ENCODE measurements at places on chromosomes 4 and X.
A peak's percentile ranks its signal among the peaks of the same experiment; 100 is the strongest.

DNA sequence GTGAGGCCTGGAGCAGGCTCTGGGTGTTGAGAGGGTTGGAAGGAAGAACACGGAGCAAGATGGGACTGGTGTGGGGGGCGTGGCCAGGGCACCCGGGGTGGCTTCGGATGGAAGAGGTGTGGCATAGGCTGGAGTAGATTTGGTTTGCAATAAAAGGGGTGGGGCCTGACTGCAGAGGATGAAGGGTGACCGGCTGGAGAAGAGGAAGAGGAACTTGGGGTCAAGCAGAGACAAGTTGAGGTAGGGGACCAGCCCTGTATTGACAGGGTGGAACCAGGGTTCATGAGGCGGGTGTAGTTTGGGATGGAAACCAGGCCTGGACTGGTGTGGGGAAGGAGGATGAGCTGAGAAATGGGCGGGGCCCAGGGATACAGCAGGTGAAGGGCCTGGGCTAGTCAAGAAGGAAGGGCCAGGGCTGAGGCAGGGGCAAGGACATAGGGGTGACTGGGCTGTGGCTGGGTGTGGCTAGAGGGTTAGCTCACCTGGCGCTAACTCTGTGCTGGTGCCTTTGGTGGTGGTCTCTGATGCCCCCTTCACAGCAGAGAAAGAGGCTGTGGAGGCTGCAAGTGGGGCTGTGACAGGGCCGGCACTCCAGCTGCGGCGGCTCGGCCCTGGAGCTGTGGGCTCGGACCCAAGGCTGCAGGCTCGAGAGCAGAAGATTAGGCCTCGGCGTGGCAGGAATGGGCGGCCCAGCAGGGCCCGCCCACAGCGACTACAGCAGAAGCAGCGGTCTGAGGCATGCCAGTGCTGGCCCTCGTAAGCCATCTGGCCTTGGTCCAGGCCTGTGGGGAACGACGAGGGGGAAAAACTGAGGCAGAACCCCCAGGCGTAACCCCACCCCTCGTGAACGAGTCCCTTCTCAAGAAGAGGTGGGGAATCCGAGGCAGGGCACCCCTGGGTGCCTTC, 5.0 kb downstream of the PLP2 start:
- no peak for DNase-seq
- no peaks in the 10 kb centered on the region for H3K27me3 ChIP-seq
- H3K4me3 ChIP-seq = no peak overlapping the region
- H3K27ac ChIP-seq = no peak overlapping the region

GRCh38 chr4:181061787-181062186, 1181.4 kb upstream of the TENM3 start:
- no peak for DNase-seq
- no peaks in the 10 kb centered on the region for H3K36me3 ChIP-seq
- H3K27me3 ChIP-seq = no peaks in the 10 kb centered on the region
- no peak overlapping the region for H3K27ac ChIP-seq

- DNase-seq = no peak
- no peak overlapping the region for H3K4me3 ChIP-seq
- H3K27ac ChIP-seq = no peak overlapping the region
- no peaks in the 10 kb centered on the region for H3K4me1 ChIP-seq
- no peaks in the 10 kb centered on the region for H3K27me3 ChIP-seq
- H3K36me3 ChIP-seq = no peaks in the 10 kb centered on the region
Measured at GRCh38 chrX:6053141-6053540, 175.5 kb downstream of the NLGN4X start.

DNA sequence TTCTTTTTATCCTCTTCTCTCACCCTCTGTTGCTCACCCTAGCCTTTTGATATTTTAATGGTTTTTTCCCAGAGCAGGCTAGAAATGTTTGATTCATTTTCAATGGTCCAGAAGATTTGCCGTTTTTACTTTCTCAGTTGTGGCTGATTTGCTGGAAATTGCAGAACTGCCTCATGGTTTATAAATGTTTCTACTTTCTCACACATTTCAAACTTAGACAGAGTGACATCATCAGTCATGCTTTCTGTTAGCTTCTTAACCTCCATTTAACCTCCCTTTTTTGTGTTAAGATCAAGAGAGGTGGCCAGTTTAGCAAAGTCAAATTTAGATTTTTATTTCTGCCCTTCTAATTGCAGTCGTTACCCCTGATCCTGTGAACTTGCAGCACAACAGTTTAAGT, 8.7 kb downstream of the RXFP1 start:
- H3K4me1 ChIP-seq = no peaks in the 10 kb centered on the region
- H3K4me3 ChIP-seq = no peak overlapping the region
- no peak for DNase-seq
- H3K27me3 ChIP-seq = no peaks in the 10 kb centered on the region

DNA sequence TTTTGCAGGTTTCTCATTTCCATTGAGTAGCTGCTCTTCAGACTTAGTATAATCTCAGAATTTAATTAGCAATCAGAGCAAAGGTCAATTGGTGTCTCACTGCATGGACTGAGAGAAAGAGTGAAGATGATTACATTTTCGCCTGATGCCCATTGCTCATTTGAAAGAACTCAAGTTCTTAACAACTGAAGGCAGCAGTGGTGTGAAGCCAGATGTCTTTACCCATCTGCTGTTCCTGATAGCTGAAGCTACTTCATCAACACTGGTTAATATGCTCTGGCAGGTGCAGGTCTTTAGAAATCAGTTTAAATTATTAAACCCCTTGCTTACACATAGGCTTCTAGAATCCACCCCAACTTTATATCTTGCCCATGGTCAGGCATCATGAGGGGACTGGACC, 64.5 kb upstream of the FRAS1 start:
- peaks cover 17% of the 10 kb centered on the region for H3K27me3 ChIP-seq
- no peak for DNase-seq
- no peaks in the 10 kb centered on the region for H3K4me1 ChIP-seq

DNA sequence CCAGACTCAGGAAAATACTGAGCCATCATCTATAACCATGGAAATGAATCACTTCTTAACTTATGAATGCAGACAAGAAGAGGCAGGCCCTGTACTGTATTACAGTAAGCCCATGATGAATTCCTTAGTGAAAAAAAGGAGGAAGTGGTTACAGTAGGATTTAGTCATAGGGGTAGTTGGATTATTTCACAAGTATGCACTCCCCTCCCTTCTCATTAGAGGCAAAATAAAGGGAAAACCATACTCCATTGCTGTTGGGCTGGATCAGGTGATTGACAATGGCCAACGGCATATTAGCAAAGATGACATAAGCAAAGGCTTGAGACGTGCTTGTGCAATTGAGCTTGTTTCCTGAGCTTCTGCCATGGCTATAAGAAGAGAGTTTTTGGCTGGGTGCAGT, 181.1 kb upstream of the PRPS2 start:
- H3K36me3 ChIP-seq = no peaks in the 10 kb centered on the region
- no peak overlapping the region for H3K4me3 ChIP-seq
- DNase-seq = no peak
- H3K4me1 ChIP-seq = no peaks in the 10 kb centered on the region
- no peak overlapping the region for H3K27ac ChIP-seq

- H3K4me1 ChIP-seq = no peaks in the 10 kb centered on the region
- no peaks in the 10 kb centered on the region for H3K36me3 ChIP-seq
- H3K27ac ChIP-seq = no peak overlapping the region
- DNase-seq = no peak
- H3K27me3 ChIP-seq = peaks cover 3% of the 10 kb centered on the region
- H3K4me3 ChIP-seq = no peak overlapping the region
Measured at GRCh38 chr4:87688316-87688715, 38.2 kb downstream of the DMP1 start.

DNA sequence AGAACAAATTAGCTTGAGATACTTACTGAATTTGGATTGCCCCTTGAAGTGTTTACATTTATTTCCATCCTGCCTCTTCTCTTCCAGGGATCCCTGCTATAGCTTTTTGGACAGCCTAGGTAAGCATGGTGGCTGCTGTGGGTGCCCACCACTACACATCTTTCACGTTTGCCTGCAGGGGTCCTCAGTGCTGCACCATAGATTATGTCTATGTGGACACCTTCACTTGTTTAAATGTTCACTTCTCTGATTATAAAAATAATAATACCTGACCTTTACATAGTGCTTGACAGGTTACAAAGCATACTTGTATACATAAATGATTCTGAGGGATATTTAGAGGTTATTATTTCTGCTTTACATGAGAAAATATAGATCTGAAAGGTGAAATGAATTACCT, 67.9 kb upstream of the SLC4A4 start:
- H3K4me3 ChIP-seq = no peak overlapping the region
- H3K27me3 ChIP-seq = no peaks in the 10 kb centered on the region
- H3K36me3 ChIP-seq = no peaks in the 10 kb centered on the region
- H3K4me1 ChIP-seq = no peaks in the 10 kb centered on the region

DNA sequence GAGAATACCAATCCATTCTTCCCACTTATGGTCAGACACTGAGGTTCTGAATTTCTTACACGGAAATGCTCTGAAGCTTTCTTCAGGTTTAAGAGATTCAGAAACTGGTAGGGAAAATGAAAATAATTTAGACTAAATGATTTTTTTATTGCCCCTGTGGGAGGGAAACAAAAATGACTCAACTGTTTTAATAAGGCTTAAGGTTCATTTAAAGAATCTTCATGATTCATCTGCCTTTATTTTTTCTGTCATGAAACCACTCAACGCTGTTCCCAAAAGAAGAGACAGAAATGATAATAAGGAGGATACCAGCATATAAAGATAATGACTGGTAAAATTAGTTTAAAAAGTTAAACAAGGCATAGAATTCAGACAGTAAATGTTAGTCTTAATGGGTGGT, 39.3 kb upstream of the FAM47B start:
- H3K4me1 ChIP-seq = no peaks in the 10 kb centered on the region
- no peaks in the 10 kb centered on the region for H3K27me3 ChIP-seq
- no peaks in the 10 kb centered on the region for H3K36me3 ChIP-seq
- DNase-seq = no peak
- no peak overlapping the region for H3K4me3 ChIP-seq

GRCh38 chr4:110042545-110043517, 130.1 kb downstream of the EGF start:
- H3K36me3 ChIP-seq = no peaks in the 10 kb centered on the region
- H3K27me3 ChIP-seq = no peaks in the 10 kb centered on the region
- DNase-seq = no peak
- H3K4me1 ChIP-seq = no peaks in the 10 kb centered on the region
- H3K4me3 ChIP-seq = no peak overlapping the region

GRCh38 chr4:153909672-153910071, 120.8 kb upstream of the SFRP2 start:
- no peaks in the 10 kb centered on the region for H3K36me3 ChIP-seq
- H3K27ac ChIP-seq = no peak overlapping the region
- no peak overlapping the region for H3K4me3 ChIP-seq

DNA sequence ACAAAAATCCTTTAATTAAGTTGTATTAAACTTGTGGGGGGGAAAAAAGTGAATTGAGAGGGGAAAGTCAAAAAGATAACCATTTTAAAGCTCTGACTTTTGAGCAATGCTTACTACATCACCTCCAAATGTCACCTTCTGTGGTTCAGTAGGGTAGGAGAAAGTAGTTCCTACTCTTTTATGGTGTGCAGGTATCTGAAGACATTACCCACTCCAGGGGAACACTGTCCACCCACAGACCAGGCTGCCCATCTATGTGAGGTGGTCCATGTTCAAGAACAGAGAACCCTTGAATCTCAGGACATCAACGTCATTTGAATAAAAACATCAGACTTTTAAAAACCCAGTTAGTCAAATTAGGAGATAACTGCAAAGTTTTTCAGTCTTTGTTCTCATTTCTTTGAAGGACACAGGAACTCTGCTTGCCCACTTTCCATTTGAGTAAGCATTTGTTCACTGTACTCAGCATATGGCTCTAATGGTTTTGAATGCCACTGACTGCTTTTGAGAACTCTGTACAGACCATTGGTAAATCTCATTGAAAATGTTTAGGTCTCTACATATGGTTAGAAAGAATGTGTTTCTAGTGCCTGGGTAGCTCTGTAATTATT, 18.4 kb downstream of the NMU start:
- H3K27me3 ChIP-seq = peaks cover 2% of the 10 kb centered on the region
- H3K36me3 ChIP-seq = no peaks in the 10 kb centered on the region
- no peak for DNase-seq
- H3K4me1 ChIP-seq = no peaks in the 10 kb centered on the region
- no peak overlapping the region for H3K27ac ChIP-seq

DNA sequence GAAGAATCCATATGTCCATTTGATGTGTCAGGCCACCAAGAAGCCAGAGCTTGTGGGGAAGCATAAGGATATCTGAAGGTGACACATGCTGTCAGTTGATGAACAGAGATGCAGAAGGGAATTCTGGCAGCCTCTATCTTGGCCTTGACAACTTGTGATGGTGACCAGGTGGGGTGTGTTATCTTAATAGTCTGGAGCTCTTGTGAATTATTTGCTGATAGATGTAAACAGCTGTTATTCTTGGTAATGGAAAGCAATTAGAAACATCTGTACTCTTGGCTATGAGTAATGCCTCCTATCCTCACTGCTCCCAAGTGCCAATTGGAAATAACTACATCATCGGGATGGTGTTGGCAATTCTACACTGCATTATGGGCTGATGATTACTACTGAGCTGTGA, 51.9 kb downstream of the NAA11 start:
- H3K36me3 ChIP-seq = no peaks in the 10 kb centered on the region
- no peak for DNase-seq
- H3K27me3 ChIP-seq = peaks cover 3% of the 10 kb centered on the region
- H3K27ac ChIP-seq = no peak overlapping the region

DNA sequence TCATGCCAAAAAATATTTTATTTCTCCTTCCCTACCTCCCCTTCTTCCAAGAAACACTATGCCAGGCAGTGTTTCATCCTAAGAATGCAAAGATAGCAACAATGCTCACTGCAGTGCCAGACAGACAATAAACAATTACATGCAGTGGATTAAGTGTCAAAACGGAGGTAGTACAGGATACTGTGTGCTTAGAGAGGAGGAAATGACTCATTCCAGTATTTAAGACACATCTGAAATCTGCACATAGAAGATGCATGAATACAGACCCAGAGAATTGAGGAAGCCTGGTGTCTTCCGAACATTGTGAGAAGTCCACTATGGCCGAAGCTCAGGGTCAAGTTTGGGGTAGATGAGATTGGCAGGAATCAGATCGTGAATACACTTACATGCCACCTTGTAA, 326.4 kb downstream of the PPP3CA start:
- H3K27me3 ChIP-seq = no peaks in the 10 kb centered on the region
- peaks cover 55% of the 10 kb centered on the region for H3K4me1 ChIP-seq
- peak overlapping the region; percentile 79 for H3K27ac ChIP-seq
- H3K36me3 ChIP-seq = no peaks in the 10 kb centered on the region

DNA sequence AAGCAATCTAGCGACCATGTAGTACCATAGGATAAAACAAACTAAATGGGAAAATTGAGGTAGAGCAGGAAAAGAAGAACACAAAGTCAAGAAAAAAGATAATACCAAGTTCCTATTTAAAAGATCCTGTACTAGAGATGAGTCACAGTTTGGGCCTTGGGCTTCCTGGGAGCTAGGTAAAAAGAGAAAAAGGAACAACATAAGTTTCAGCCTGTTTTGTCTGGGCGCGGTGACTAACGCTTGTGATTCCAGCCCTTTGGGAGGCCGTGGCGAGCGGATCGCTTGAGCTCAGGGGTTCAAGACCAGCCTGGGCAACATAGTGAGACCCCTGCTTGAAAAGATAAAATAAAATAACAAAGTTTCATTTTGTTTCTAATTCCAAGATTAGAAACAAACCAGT, 14.0 kb upstream of the TMEM156 start:
- H3K4me3 ChIP-seq = peak overlapping the region; percentile 87
- peaks cover 37% of the 10 kb centered on the region for H3K4me1 ChIP-seq
- no peaks in the 10 kb centered on the region for H3K36me3 ChIP-seq
- H3K27ac ChIP-seq = peak overlapping the region; percentile 86

GRCh38 chrX:54193085-54193821, 10.2 kb upstream of the FAM120C start:
- no peak for DNase-seq
- H3K27me3 ChIP-seq = peaks cover 4% of the 10 kb centered on the region
- no peaks in the 10 kb centered on the region for H3K36me3 ChIP-seq
- no peak overlapping the region for H3K27ac ChIP-seq
- no peaks in the 10 kb centered on the region for H3K4me1 ChIP-seq

GRCh38 chr4:1112821-1113182, 562 bp downstream of the RNF212 start:
- no peak overlapping the region for H3K27ac ChIP-seq
- H3K36me3 ChIP-seq = no peaks in the 10 kb centered on the region
- no peaks in the 10 kb centered on the region for H3K4me1 ChIP-seq
- no peak for DNase-seq
- H3K27me3 ChIP-seq = no peaks in the 10 kb centered on the region
